ENCODE measurements at places on chromosomes 2 and 18.

GRCh38 chr2:21727101-21727500 is 603.3 kb downstream of the TDRD15 start:
- no peak for DNase-seq

GRCh38 chr2:784753-785152 is 107.5 kb upstream of the TMEM18 start:
- DNase-seq, result no peak

GRCh38 chr2:201955231-201955630 is 78.4 kb upstream of the FZD7 start:
- no peak for DNase-seq

DNA sequence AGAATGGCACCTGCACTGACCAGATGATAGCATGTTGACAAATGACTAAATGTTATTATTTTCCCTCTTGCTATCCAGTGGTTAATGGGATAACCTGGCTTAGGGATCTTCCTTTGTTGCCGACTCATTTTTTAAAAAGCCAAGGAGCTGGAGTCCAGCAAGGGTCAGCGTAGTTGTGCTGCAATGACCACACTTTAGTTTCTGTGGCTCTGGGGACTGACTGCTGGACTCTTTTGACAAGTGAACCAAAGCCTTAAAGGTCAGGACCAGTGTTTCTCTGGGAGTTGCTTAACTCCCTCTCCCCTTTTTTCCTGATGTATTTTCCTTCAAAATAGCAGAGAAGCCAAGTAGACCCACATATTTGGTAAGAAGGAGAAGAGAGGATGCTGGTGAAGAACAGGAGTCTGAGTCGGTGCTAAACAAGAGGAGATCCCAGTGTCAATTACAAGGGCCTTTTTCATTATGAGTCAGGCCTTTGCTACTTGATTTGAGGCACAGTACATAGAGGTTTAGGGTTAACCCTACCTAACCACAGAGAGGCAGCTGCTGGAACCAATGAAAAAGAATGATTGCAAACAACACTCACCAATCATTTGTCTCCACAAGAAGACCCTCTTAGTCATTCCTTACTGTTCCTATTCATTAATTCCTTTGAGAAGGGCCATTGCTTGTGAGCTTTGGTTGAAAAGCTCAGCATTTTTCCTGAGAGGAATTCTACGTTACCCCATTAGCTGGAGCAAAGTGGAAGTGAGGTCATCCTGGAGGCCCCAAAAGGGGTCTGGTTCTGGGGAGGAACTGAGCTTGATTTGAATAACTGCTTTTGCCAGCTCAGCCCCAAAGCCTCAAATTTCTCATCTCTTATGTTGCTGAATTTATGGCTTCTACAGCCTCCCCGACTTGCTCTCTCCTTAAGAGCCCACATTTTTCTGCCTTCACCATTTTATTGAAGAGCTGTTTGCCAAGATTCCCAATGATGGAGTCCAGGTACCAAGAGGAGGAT is 137.6 kb upstream of the HNMT start:
- no peak for DNase-seq

GRCh38 chr18:32360682-32361345 is 109.9 kb downstream of the GAREM1 start:
- DNase-seq, result no peak

DNA sequence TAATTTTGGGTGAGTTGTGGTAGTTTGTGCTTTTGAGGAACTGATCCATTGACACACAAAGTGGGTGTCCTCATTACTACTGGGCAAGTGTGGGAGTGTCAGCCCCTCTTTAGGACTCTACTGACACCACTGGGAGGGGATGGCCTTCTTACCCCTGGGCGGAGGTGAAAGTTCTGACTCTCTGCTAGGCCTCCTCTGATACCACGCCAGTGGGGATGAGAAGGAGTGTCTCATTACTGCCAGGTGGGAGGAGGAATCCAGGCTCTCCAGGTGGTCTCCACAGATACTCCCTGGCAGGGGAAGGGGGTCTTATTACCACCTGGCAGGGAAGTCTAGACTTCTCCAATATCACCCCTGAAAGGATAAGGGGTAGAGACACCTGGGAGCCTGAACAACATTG is 9.1 kb downstream of the LCLAT1 start:
- no peak for DNase-seq

- no peak for DNase-seq
These were observed 158.3 kb downstream of the WDSUB1 start for GRCh38 chr2:159128191-159128590.

GRCh38 chr2:141654311-141654710 is 476.5 kb downstream of the LRP1B start:
- no peak for DNase-seq

DNA sequence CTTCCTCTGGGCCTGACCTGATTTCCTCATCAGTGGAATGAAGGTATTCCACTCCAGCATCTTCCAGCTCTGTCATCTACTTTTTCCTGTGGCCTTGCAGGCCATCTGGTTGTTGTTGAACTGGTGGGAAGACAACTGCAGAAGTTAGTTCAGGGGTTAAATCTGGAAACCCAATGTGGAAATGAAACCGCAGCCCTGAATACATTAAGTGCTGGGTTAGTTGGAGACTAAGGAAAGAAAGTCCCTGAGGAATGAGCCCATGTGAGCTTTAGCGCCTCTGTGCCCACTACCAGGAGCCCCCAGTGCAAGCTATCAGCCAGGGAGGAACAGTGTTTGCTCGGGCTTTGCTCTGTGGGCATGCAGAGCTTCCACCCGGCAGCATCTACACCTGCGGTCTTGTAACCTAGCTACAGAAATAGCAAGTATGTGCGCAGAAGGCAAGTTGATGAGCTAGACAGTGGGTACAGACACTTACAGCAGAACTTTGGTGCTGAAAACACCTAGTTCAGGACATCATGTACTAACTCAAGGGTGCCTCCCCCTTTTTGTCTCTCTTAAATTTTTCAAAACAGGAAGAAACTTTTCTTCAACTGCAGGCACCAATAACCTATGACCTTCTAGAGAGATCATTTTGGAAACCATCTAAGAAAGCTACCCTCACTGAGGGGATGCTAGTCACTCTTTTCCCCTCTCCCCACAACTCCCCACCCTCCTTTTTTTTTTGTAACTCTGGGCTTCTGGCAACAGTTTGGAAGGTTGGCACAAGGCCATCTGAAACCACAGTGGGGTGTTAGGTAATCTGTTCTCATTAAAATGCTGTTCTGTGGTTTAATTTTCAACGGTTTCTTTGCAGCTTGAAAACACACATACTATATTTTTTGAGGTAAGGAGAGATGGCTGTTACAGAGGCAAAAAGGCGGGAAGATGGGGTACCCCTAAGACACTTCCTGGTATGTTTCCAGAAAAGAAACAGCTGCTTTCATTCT is 18.3 kb upstream of the CXCR4 start:
- DNase-seq, result no peak

DNA sequence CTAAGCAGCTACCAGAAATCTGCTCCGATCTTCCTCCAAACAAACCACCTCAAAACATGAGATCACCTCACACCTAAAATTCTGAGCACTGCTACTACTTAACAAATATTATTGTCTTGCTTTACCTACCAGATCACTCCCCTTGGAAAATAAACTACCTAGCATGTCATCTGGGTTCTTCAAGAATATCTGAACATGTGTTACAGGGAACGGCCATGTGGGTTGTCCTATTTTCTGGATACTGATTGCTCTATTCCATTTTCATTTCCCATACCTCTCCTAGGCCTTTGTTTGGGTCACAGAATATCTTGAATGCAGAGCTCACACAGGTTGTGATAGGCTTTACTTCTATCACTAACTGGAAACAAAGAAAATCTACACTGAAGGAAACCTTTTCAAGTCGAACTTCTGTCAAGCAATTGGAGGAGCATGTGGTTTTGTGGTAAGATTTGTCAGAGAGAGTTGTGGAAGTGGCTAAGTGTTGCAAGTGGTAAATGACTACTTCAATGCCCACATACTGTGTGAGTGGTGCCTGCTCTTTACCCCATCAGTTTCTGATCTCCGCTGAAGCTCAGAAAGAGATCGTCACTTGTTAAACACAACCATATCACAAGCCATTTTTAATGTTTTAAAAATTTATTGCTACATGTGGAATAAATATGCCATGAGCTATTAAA is 739.1 kb upstream of the ZEB2 start:
- no peak for DNase-seq

DNA sequence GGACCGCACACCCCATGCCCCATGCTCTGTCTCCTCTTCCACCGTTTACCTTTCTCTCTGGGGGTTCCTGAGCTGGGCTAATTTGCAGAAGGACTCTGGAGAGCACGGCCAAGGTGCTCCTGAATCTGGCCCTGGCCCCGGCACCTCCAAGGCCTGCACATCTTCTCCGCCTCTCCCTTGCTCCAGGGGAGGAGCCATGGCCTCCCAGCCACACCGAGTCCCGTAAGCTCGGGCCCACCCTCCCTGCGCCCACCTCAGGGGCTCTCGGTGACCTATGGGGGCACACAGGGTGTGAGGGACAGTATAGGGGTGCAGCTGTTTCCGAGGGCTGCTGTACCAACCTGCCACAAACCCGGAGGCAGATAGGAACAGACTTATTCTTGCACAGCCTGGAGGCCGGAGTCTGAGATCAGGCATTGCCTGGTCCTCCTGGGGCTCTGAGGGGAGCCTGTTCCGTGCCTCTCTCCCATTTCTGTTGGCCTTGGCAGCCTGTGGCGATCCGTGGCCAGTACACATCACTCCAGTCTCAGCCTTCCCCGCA is 127.3 kb upstream of the GPC1 start:
- no peak for DNase-seq

- no peak for DNase-seq
These were observed 26.2 kb downstream of the ZRANB3 start for GRCh38 chr2:135504811-135505210.

- no peak for DNase-seq
These were observed 4.0 kb downstream of the TMEM17 start for GRCh38 chr2:62501794-62502500.

- no peak for DNase-seq
These were observed 1423.0 kb upstream of the PIK3C3 start for GRCh38 chr18:40532046-40532445.

DNA sequence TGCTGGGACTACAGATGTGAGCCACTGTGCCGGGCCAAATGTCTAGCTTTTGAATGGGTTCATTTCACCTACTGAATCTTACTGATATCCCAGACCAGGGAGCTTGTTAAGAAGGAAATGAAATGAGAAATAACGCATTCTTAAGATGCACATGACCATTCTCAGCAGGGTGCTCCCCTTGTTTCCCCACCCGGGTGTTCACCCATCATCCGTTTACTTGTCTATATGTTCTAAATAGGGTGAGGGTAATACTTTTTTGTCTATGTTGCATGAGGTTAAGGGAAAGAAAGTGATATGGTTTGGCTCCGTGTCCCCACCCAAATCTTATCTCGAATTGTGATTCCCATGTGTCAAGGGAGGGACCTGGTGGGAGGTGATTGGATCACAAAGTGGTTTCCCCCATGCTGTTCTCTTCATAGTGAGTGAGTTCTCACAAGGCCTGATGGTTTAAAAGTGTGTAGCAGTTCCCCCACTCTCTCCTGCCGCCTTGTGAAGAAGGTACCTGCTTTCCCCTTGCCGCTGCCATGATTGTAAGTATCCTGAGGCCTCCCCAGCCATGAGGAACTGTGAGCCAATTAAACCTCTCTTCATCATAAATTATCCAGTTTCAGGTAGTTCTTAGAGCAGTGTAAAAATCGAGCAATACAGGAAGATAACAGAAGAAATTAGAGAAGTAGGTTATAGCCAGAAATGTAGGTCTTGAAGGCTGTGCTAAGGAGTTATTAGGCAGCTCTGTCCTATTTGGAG is 129.1 kb downstream of the DDX1 start:
- DNase-seq, result no peak

- DNase-seq, result no peak
These were observed 129.0 kb upstream of the MYCN start for GRCh38 chr2:15811367-15811766.

- DNase-seq, result no peak
These were observed 940.9 kb downstream of the SLC4A3 start for GRCh38 chr2:220568296-220568695.

DNA sequence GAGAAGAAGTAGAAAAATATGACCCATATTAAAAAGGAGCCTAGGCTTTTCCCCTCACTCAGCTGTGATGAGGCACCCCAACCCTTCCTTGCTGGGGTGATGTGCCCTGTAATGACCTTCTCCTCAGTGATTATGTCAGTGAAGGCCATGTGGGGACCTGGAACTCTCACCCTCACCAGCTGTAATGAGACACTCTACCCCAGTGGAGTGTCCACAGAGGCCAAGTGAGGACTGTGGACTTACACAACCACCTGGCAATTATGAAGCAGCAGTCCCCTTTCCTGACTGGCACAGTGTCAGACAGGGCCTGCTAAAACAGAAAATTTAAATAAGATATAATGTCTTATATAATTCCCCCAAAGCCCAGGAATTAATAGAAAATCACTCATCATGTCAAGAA is 54.2 kb downstream of the SEMA4F start:
- no peak for DNase-seq

- no peak for DNase-seq
These were observed 331.3 kb upstream of the PKDCC start for GRCh38 chr2:41716497-41716896.

DNA sequence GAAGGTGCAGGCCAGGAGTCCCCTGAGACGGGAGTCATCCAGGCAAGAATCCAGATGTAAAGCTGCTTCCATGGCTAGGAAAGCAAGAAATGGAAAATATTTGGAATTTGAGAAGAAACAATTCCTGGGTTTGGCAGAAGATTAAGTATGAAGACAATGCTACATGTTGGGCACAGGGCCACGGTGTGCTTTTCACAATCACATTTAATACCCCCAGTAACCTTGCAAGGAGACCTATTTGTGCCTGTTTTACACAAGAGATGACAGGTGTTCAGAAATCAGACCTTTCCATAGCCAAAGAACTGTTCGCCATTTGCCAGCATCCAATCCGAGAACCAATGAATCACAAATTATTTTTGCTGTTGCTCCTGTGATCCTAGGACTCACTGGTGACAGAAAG is 50.5 kb downstream of the KCTD1 start:
- no peak for DNase-seq

- no peak for DNase-seq
These were observed 2.4 kb upstream of the ID2 start for GRCh38 chr2:8679567-8679826.

DNA sequence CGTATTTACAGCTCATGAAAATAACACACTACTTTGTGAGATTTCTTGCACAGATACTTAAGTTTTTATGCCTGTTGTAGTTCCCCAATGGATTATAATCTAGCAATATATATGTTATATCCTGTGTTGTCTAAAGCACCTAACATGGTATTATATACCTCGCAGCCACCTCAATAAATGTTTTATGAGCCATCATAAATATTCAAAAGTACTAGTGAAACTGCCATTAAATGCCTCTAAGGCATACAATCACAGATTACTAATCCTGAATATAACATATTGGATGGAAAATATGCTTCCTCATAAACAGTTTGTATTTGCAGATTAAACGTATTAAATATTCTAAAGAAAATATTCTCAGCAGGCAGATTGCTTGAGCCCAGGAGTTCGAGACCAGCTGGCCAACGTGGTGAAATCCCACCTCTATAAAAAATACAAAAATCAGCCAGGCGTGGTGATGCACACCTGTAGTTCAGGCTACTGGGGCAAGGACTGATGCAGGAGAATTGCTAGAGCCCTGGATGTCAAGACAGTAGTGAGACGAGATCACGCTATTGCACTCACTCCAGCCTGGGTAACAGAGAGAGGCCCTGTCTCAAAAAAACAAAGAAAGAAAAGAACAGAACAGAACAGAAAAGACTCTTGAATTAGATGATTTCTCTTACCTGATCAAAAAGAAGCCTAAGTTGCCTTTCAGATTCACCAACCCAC is 64.1 kb downstream of the ATAD2B start:
- DNase-seq, result peak; percentile 36

- DNase-seq, result no peak
These were observed 433.2 kb upstream of the RGPD4 start for GRCh38 chr2:107393516-107393915.

GRCh38 chr18:34789768-34790344 is 79.8 kb downstream of the DTNA start:
- no peak for DNase-seq

GRCh38 chr2:183063083-183063482 is 15.5 kb upstream of the DUSP19 start:
- DNase-seq, result no peak
